Brain (organoid and tissue), 16 donors: ENCODE measurements at places on chromosomes 1 and 21.

- no peak for DNase-seq
These were observed 398.3 kb upstream of the DUSP10 start for GRCh38 chr1:222140206-222140605.

- peak; percentile 87 for DNase-seq
These were observed 53.1 kb downstream of the SH3GLB1 start for GRCh38 chr1:86757272-86757984.

DNA sequence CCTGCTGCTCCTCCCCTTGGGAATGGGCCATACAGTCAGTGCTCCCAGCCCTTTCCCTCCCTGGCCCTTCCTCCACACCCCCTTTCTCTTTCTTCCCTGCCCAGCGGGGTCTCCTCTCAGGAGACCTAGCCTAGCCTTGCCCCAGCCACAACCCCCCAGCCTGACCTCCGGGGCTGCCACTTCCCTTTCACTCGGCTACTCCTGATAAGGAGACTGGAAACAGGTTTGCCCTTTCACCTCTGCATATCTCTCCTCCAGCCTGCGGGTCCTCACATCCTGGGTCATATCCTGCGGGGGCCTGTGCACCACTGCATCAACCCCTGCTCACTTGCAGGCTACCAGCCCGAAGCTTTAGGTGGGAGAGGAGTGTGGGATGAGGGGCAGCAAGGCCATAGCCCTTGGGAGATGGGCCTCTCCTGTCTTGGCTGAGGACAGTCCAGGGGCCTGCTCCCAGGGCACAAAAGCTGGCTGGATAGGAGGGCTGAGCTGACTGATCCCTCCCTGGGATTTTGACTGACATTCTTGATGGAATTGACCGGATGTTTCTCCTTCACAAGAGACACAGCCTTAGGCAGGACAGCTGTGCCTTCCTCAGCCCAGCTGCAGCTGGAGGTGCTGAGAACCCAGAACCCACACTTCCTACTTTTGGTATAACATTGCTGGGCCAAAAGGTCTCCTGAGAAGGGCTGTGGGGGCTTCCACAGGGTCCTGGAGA is 19.2 kb upstream of the ALX3 start:
- no peak for DNase-seq

DNA sequence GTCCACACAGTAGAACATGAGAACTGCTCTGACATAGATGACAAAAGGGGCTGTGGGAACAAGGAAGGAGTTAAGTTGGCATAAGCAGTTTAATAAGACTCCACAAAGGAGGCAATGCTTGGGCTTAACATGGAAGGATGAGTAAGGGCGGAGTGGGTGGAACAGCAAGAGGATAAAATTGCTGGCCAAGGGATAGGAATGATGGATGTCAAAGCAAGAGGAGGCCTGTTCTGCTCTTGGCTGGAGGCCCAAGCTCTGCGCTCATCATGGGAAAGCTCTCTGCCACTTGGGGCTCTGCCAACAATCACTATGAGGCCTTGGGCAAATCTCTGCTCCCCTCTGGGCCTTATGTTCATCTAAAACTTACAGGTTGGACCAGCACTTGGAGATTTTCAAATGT is 98.3 kb upstream of the CAMK1G start:
- DNase-seq, result no peak
